Ovary (tissue), 10 donors: ENCODE measurements at places on chromosomes 11 and 22.

DNA sequence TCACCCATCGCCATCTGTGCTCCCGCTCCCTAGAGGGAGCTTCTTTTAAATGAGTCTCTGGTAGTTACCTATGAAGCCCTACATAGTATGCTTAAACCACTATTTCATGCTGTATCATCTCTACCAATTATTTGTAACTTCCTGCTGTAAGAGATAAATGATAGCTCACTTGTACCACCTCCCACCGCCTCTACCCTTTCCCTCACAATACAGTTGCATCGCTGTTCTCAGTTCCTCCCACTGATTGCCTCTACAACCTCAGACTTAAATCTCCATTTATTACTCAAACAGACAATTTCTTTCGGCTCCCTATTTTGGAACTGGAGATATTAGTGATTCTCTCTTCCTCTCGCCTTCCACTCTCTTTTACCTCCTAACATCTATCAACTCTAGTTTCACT, 222.9 kb upstream of the ZC3H12C start:
- no peak for DNase-seq

DNA sequence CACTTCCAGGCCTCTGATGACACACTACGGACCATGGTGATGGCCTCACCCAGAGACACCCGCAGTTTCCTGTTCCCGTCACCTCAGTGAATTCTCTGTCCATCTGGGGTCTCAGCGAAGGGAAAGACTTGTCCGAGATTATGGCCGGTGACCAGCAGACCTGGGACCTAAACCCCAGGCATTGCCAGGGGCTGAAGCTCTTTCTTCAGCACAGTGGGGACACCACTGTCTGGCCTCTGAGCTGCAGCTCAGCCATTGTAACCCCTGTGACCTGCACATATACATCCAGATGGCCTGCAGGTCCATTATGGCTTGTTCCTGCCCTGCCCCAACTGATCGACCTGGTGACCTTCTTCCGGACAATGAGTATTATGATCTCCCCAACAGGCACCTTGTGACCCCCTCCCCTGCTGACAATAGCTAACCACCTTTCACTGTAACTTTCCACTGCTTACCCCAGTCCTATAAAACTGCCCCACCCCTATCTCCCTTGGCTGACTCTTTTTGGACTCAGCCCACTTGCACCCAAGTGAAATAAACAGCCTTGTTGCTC, 22.3 kb downstream of the CBX7 start:
- DNase-seq = no peak

DNA sequence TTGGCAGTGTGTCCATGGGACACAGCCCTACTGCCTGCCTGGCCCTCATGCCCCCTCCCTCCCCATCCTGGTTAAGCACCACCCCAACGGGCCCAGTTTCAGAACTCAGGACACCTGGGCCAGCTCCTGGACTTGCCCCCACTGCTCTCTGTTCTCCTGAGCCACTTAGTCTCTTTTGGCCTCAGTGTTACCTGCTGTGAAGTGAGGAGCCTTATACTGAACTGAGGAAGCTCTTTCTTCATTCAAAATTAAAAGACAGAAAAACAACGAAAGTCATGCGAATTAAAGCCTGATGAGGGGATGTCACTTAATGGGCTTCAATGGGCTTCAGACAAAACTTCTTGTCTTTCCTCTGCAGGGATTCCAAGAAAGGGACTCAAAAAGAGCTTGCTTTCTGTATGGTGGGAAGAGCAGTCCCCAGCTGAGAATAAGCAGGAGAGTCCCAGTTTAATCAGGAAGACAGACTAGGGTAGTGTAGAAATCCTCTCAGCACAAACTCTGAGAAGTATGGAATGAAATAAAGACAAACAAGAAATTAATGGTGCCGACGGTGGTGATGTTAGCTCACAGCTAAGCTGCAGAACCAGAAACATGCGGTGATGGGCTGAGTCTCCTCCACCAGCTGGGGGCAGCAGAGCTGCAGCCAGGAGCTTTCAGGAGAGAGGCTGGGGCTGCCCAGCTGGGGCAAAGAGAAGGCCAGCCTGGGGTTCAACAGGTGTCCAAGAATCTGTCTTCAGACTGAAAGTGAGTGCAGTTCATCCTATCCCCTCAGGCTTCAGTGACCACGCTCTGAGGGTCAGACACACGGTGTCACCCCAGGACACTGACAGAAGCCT, 101.0 kb downstream of the GGTLC2 start:
- DNase-seq = no peak

GRCh38 chr11:46243796-46244109, 33.7 kb upstream of the CREB3L1 start:
- no peak for DNase-seq
